ENCODE measurements at places on chromosomes 1 and 21.
A peak's percentile ranks its signal among the peaks of the same experiment; 100 is the strongest.

DNA sequence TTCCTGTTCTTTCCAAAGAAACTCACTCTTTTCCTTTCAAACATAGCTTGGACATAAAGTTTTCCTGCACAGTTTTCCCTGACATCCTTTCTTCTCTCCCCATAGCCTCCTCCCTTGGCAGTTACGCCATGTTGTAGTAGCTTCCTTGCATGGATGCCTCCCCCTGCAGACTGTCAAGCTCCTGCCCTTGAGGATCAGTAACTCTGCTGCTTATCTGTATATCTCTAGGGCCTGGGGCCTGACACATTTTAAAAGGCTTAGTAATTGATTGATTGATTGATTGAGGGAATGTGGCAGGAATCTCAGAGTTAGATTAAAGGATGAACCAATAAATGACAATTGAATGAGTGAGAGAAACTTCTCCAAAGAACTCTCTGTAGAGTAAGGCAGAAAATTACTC lies 143.7 kb downstream of the NEK7 start:
- DNase-seq, result no peak

GRCh38 chr21:45336870-45337269 lies 49.2 kb upstream of the POFUT2 start:
- DNase-seq, result no peak

GRCh38 chr1:155127967-155128754 lies 485 bp downstream of the EFNA1 start:
- no peak for DNase-seq

DNA sequence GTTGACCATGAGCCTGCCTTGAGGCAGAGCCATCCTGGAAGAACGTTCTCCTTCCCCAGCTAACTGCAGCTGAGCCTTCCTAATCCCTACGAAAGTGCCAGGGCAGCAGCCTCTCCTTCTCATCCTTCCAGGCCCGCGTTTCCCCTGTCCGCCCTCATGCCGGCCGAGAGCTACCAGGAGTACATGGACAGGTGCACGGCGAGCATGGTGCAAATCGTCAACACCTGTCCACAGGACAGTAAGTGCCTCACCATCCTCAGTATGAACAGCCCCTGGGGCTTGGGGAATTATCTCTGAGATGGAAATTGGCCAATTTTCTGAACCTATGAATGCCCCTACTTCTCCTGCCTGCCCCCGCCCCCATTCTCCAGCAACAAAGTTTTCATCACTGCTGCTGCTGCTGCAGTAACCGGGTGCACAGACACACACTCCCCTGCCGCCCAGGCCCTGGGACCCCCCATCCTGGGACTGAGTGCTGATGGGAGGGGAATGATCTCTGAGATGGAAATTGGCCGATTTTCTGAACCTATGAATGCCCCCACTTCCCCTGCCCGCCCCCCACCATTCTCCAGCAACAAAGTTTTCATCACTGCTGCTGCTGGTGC lies 39.6 kb downstream of the UBASH3A start:
- no peak for DNase-seq

DNA sequence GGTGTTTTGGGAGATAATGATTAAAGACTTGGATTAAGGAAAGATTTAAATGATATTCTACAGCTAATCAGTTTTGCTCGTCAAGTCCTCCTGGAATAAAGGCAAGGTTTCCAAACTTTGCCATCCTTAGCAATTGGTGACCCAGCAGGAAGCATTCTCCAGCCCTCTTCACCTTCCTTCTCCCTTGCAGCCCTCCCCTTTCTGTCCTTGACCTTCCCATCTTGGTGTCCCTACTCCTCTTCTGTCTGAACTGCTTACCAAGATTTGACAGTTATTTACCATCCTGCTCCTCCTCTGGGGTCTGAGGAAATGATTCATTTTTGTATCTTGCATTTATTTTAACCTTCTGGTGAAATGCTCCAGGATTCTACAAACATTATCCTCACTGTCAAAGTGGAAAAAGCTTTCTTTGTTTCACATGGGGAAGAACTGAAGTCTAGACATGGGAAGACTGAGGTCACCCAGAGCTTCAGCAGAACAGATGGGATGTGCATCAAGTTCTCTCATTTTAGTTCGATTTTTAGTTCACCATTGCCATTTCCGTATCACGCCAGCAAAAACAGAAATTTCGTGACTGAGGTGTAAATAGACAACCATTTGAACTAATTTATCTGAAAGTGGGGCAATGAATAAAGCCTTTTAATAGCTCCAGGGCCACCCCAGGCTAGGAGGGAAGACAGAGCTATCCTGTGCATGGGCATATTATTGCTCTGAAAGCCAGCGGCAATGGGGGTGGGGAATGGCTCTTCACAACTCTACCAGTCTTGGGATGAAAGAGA lies 504.4 kb upstream of the PLXNA2 start:
- DNase-seq, result no peak

DNA sequence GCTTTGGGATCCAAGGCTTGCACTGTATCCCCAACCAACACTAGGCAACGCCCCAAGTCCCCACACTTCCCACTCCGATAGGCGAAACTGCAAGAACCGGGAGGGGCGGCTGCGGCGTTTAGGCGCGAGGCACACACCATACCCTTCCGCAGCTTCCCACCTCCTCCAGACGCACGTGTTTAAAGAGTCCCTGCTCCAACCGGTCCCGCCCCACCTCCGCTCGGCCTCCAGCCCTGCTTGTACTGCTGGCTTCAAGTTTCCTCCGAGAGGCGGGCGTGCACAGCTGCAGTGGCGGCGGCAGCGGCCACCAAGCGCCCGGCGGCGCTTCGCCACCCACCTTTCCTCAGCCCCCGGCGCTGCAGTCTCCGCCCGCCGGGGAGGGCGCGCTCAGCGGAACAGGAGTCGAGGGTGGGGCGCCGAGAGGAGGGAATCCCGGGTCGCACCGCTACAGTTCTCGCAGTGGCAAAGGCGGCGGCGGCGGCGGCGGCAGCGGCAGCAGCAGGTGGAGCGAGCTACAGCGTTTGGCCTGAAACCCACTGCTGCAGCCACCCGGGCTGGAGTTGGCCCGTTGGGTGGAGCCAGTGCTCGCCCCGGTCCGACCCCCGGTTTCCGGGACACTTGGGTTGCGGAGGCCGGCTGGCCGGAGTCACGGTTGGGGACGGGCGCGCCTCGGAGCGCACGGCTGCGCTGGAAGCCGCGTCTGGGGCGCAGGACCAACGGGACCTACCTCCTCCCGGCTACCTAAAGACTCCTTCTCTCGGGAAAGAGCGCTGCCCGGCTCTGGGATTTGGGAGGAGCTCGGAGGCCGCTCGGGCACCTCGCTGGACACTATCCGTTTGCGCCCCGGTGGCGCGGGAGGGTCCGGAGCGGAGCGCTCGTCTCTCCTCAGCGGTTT lies at the start of gene CNIH3:
Gene CNIH3, plus strand, starts transcription at position 457 of the 895 bp plus-strand sequence. CDS start 858 bp downstream, outside the sequence.
- DNase-seq, result no peak

DNA sequence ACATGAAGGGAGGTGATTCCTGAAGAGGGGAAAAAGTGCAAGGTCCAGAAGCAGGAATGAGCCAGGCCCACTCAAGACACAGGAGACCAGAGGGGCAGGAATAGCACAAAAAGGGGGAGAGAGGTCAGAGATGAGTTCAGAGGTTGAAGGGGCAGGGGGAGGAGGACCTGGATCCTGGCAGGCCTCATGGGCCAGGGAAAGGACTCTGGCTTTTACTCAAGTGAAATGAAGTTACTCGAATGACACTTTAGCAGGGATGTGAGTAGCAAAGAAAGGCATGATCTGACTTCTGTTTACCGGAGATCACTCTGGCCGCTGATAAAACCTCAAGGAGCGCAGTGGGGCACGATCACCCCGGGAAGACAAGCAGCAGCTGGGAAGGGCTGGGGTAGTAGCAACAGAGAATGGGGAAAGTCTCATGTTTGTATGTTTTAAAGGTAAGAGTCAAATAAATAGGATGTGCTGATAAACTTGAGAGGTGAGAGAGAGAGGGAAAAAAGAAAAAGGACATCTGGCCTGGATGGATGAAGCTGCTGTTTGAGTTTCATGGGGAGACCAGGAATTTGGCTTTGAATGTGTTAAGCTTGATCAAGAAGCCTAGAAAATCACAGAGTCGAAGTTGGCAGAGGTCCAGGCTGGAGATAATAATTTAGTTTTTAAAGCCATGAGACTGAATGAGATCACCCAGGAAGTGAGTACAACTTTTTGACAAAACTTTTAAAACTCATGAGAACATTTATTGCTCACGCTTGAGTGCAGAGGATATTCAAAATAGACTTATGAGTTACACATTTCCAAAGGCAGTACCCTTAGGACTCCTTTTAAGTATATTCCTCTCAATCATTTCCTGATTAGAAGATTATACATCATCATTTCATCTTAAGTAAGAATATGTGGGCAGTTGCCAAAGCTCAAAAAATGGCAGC lies 156.0 kb downstream of the RERE start:
- peak; percentile 68 for DNase-seq

GRCh38 chr1:155175281-155175926 lies 1.8 kb downstream of the TRIM46 start:
- DNase-seq, result no peak

DNA sequence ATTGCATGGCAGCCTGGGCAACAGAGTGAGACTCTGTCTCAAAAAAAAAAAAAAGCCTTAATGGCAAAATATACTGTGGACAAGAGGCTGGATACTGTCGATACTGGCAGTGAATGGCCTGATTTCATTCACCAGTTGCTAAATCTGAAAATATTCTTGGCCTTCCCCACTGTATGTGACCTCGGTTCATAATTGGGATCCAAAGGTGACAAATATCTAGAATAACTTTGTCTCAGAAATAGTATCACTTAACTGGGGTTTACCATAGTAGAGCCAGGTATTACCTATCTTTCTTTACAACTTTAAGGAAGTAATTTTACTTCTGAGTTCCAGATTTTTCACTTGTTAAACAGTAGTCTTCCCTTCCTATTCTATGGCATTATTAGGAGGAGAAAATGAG lies 8.4 kb downstream of the MTF2 start:
- no peak for DNase-seq

GRCh38 chr1:4422504-4423289 lies 231.7 kb upstream of the AJAP1 start:
- DNase-seq, result no peak

- no peak for DNase-seq
Measured at GRCh38 chr1:32159189-32159588, 20.3 kb upstream of the TXLNA start.

DNA sequence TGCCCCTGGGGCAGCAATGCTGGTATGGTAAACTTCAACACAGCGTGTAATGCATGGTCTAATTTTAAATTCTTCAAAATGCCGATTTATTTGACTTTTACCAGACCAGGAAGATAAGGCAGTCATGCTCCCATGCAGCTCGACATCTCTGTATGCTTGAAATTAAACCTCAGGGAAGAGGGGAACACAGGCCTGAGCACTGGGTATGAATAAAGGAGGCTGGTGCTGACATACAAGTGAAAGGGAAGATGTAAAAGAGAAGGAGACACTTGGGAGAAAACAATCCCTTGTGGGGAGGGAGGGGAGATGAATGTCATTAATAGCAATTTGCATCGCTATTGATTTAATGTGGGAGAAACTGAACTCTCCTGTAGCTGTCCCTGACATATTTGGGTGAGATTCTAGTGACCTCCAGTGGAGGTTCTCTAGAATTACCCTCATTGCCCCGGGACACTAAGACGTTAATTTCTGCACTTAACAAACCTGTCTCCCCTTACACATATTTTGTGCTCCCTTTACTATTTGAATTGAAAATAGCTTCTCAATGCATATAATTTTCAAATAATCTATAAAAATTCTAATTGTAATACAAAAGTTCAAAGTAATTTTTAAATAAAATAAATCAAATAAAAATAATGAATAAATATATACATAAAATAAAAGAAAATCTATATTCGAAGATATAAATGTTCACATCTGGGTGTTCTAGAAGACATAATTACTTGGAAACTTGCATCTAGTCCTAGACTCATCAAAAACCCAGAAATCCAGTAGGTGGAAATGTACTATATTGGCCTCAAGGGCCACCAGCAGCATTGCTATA lies 283.1 kb downstream of the LMX1A start:
- DNase-seq, result no peak

DNA sequence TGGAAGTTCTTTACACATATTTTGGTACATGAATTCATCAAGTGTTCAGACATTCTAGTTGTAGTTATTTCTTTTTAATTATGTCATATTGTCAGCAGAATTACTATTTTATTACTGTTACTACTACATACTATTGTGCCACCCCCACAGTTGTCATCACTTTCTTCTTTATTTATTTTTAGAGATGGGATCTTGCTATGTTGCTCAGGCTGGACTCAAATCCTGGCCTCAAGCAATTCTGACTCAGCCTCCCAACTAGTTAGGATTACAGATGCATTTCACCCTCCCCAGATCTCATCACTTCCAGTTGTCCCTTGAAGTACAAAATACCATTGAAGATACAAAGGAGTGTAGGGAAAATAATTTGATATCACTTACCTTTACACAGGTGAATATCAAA lies 258.0 kb downstream of the KCTD3 start:
- no peak for DNase-seq

Measured in omental fat pad (tissue), 4 donors.